ENCODE measurements at places on chromosomes 1 and 21.
A peak's percentile ranks its signal among the peaks of the same experiment; 100 is the strongest.

GRCh38 chr1:27970401-27970800, 10.6 kb downstream of the XKR8 start:
- DNase-seq, result no peak

GRCh38 chr1:36965275-36966159, 68.8 kb downstream of the GRIK3 start:
- no peak for DNase-seq

- DNase-seq, result peak; percentile 95
Observed at GRCh38 chr1:75785983-75786853, at the start of gene RABGGTB. TSS of gene RABGGTB (plus strand) at chr1:75786256. CDS start at chr1:75786272, 16 bp downstream.

DNA sequence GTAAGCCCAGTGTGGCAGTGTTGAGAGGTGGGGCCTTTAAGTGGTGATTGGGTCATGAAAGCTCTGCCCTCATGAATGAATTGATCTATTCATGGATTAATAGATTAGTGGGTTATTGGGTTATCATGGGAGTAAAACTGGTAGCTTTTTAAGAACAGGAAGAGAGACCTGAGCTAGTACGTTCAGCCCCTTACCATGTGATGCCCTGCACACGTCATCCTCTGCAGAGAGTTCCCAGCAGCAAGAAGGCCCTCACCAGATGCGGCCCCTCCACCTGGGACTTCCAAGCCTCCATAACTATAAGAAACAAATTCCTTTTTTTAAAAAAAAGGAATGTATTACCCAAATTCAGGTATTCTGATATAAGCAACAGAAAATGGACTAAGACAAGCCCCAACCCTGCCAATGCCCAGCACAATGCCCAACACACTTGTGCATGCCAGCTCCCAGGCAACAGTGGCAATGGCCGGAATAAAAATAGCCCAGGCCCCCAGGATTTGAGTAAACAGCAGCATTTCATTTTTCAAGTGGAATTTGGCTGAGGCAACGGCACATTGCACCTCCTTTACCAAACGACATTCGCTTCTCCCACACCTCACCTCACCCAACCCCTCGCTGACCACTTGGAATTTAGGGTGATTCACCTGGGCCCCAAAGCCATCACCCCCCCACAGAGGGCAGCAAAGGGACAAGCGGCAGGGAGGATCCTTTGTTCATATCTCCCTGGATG, 215.9 kb downstream of the TOMM20 start:
- peak; percentile 8 for DNase-seq

- peak; percentile 22 for DNase-seq
Observed at GRCh38 chr1:246577082-246577719, 10.9 kb downstream of the CNST start.

GRCh38 chr1:116326486-116326885, 46.6 kb upstream of the ATP1A1 start:
- no peak for DNase-seq

DNA sequence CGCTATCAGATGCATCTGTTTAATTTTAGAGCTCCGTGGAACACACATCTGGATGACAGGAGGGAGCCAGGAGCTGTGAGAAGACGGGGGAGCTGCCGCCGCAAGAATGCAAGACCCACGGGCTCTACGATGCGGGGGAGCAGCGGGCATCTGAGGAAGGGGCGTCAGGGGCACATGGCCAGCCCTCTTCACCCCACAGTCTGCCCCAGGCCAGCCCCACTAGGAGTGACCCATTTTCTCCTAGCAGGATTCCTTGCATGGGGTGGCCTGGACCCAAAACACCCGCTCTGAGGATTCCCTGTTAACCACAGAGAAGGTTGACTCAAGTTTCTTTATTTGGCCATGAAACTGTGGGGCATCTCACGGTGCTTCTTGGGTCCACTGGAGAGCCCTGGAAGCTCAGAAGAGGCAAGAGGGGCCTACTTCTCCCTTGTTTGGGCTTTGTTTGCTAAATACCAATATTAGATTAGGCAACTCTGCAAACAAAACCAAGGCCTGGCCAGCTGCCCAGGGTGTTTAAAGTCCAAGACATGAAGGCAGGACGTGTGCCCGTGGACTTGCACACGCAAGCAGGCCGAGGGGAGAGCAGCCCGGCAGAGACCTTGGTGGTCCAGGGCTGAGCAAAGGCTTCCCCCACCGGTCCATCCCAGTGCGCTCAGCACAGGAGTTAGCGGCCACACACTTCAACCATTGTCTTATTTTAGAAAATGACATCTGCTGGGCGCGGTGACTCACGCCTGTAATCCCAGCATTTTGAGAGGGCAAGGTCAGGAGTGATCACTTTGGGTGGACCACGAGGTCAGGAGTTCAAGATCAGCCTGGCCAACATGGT, 89.8 kb downstream of the DHRS3 start:
- no peak for DNase-seq

- no peak for DNase-seq
Observed at GRCh38 chr21:46264046-46264689, 21.2 kb downstream of the MCM3AP start.

DNA sequence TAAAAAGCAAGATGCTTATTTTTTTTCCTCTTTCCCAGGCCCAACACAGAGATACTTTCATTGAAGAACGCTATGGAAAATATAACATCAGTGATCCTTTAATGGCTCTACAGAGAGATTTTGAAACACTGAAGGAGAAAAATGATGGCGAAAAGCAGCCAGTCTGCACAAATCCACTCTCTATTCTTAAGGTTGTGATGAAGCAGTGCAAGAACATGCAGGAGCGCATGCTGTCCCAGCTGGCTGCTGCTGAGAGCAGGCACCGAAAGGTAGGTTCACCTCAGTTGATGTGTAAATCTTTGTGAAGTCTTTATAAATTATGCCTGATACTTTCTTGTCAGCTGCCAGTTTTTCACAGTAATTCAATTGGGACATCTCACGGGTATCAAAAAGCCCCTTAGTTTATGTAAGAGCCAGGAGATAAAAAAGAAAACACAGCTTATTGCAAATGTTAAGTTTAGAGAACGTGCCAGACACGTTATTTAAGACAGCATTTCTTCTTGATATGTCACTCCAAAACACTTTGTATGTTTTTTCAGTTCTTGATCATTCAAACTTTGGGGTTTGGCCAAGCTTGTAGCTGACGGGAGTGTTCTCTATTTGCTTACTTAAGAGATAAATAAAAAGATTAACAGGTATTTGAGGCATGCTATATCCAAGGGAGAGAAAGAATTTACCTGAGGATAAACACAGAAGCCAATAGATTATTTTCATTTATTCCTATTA, 53.1 kb downstream of the CTTNBP2NL start:
- DNase-seq, result no peak

GRCh38 chr1:198772626-198773025, 133.8 kb downstream of the PTPRC start:
- no peak for DNase-seq

DNA sequence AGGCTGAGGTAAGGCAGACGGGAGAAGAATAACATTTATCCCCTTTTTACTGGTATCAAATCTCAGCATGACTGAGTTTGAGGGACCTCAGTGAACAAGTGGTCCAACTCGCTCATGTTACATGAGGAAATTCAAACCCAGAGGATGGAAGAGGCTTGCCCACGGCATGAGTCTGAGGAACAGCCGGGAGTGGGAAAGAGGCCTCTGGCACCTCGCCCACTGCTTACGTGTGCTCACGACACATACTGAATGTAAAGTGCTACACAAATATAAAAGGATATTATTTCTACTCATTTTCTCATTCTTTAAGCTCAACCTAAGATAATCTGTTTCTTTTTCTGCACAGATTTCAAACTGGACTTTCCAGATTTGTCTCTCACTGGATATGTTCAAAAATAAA, 14.7 kb downstream of the BEND5 start:
- no peak for DNase-seq

- DNase-seq, result no peak
Observed at GRCh38 chr1:65939191-65939590, 146.5 kb downstream of the PDE4B start.

- DNase-seq, result peak; percentile 44
Observed at GRCh38 chr1:221794079-221794670, 52.3 kb upstream of the DUSP10 start.

GRCh38 chr21:16194788-16195537, 465.2 kb downstream of the USP25 start:
- no peak for DNase-seq

GRCh38 chr1:173447224-173447623, 29.9 kb upstream of the PRDX6 start:
- DNase-seq, result no peak

DNA sequence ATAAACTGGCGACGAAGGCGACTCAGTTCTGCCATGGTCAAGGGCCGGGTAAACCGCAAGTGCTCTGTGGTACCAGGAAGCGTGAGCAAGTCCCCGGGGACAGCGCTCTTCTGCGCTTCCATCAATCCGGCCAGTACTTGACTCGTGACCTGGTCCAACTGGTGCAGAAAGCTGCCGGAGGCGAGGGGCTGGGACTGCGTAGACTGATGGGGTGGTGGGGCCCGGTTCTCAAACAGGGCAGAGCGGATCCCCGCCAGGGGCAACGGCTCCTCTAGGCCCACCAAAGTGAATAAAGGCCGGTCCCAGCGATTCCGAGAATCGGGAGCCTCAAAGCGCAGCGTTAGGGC, 852 bp downstream of the KTI12 start:
- DNase-seq, result no peak

DNA sequence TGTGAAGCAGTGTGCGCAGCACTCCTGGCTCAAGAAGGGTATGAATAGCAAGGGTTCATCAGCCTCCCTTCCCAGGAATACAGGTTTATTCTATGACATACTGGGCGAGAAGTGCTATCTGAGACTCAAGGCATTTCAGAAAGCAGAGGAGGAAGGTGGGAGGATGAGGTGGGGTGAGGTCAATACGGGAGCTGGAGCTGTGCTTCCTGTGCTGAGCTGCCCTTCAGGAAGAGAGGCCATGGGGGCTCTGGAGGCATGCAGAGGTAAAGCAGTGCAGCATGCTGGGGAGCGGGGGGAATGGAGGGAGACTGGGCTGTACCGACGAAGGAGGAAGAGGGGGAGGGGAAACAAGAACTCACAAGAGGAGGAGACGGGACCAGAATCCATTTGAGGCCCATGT, 717.6 kb downstream of the PTPRU start:
- DNase-seq, result no peak

DNA sequence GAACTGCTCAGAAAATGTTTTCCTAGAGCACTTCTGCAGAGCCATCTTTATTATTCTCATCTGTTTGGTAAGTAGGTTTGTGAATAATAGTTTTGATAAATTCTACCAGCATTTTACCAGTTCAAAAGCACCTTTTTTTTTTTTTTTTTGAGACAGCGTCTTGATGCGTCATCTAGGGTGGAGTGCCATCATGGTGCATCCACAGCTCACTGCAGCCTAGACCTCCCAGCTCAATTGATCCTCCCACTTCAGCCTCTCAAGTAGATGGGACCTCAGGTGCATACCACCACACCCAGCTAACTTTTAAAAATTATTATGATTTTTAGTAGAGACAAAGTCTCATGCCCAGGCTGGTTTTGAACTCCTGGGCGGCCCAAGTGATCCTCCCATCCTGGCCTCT, 9.8 kb upstream of the RHBG start:
- DNase-seq, result no peak

- no peak for DNase-seq
Observed at GRCh38 chr1:207248544-207249198, 72.8 kb upstream of the CD55 start.

DNA sequence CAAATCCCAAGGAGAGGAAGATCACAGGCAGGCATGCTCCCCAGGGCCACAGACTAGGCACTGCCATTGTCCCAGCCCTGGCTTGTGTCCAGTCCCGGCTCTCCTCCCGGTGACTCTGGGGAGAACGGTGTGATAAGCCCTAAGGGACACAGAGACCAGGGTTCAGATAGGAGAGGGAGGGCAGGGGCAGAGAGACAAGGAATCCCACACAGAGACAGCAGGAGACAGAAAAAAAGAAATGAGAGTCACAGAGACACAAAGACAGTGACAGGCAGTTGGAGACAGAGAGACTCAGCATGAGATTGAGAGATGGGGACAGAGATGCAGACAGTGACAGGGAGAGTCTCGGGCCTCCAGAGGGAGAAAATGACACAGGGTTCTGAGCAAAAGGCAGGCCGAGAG, 361 bp downstream of the INSRR start:
- DNase-seq, result no peak

DNA sequence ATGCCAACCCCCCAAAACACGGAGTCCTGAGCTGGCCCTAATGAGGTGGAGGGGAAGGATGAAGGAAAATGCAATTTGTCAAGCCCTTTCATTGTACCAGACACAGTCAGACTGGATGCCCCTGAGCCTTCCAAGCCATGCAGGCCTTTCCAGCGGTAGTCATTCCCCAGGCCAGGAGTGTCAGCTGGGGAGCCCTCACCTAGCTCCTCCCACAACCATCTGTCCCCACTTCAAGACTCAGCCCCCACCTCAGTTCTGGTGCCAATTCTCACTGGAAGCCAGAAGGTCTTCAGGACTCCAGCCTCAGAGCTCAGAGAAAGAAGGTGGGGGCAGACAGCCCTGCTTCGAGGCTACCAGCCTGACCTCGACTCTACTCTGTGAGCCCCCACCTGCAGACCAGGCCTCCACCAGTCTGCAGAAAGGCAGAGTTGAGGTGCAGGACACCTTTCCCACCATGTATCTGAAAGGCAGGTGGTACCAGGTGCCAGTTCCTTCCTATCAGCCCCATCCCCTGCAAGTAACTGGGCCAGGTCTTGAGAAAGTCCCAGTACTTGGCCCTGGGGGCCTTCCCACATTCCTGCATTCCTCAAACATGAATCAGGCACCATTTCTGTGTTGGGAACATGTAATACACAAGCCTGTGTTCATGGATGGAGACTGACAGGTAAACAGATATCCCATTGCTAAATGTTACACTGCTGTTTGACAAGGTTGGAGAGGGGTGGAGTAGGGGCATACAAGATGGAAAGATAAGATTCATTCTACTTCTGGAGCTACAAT, 180.6 kb upstream of the EDN2 start:
- DNase-seq, result no peak

GRCh38 chr1:117544509-117545109, 61.2 kb upstream of the TENT5C start:
- DNase-seq, result no peak

GRCh38 chr1:230867903-230868735, at the start of gene C1orf198:
TSS of gene C1orf198 (minus strand) at chr1:230868521. CDS start at chr1:230868512, 9 bp downstream.
- DNase-seq, result peak; percentile 81
